ENCODE measurements at places on chromosomes 11 and 22. TPM values are rescaled to one million over a fixed set of nuclear protein-coding genes. Genes with fewer than 3 reads are reported as not detected.

The GLYATL2 gene
- not detected for total RNA-seq

The ADM2 gene
- total RNA-seq, result 1.6 TPM

The CRYBA4 gene
- total RNA-seq, result not detected

The TAGLN gene
- total RNA-seq, result 8.4 TPM

The NUDT8 gene
- total RNA-seq, result 0.92 TPM

The SLC22A6 gene
- total RNA-seq, result not detected

The DAGLA gene
- 0.73 TPM for total RNA-seq

The TPP1 gene
- total RNA-seq, result 29.7 TPM

The PTPN5 gene
- not detected for total RNA-seq

The SEC14L2 gene
- 74.6 TPM for total RNA-seq

The SPATA19 gene
- not detected for total RNA-seq

The HEPN1 gene
- total RNA-seq, result not detected

The KCNQ1 gene
- 33.1 TPM for total RNA-seq

The GPHA2 gene
- 0.49 TPM for total RNA-seq

The EFEMP2 gene
- total RNA-seq, result 5.9 TPM

The GCAT gene
- 1.4 TPM for total RNA-seq

The ZC3H12C gene
- 0.05 TPM for total RNA-seq

The UBQLNL gene
- 0.50 TPM for total RNA-seq

The LGR4 gene
- total RNA-seq, result 0.69 TPM

The SCGB1A1 gene
- total RNA-seq, result not detected

The THAP12 gene
- 36.3 TPM for total RNA-seq

The NTM gene
- total RNA-seq, result not detected

The TPST2 gene
- total RNA-seq, result 7.2 TPM

The KCNK7 gene
- total RNA-seq, result 5.0 TPM

The TTC28 gene
- 5.7 TPM for total RNA-seq

The ADORA2A gene
- total RNA-seq, result 15.5 TPM

The APLP2 gene
- 28.8 TPM for total RNA-seq

The RAC2 gene
- total RNA-seq, result 180 TPM

The PLAAT5 gene
- total RNA-seq, result not detected

The UBQLN3 gene
- not detected for total RNA-seq

The CCDC89 gene
- not detected for total RNA-seq

The B3GAT1 gene
- total RNA-seq, result 0.22 TPM

The LIF gene
- 0.17 TPM for total RNA-seq

The LARGE1 gene
- total RNA-seq, result 0.14 TPM

The MCAT gene
- total RNA-seq, result 18.0 TPM

The MAPK11 gene
- total RNA-seq, result 4.2 TPM

The E2F8 gene
- not detected for total RNA-seq

The POU2AF3 gene
- not detected for total RNA-seq

The TMPRSS6 gene
- 0.39 TPM for total RNA-seq

The CLTCL1 gene
- total RNA-seq, result 1.5 TPM

Measured in CD4-positive, alpha-beta T cell (primary cell).